ENCODE measurements at places on chromosomes 2 and 18. TPM values are rescaled to one million over a fixed set of nuclear protein-coding genes. Genes with fewer than 3 reads are reported as not detected.

TEX44 gene
- total RNA-seq = not detected

PKP4 gene
- 62.2 TPM for total RNA-seq

HRH4 gene
- total RNA-seq = not detected

RBMS1 gene
- 121 TPM for total RNA-seq

SPP2 gene
- total RNA-seq = not detected

KCNG2 gene
- total RNA-seq = under 0.01 TPM

EDAR gene
- not detected for total RNA-seq

PPP4R3B gene
- total RNA-seq = 47.5 TPM

AOX1 gene
- 57.4 TPM for total RNA-seq

COLEC11 gene
- 0.43 TPM for total RNA-seq

CENPA gene
- total RNA-seq = 7.4 TPM

STK17B gene
- total RNA-seq = 43.6 TPM

NEU4 gene
- total RNA-seq = not detected

CD8B2 gene
- total RNA-seq = not detected

CLK1 gene
- total RNA-seq = 39.9 TPM

SERPINB11 gene
- total RNA-seq = not detected

All from fibroblast of villous mesenchyme (primary cell).